ENCODE measurements at places on chromosomes 3 and 15. TPM values are rescaled to one million over a fixed set of nuclear protein-coding genes. Genes with fewer than 3 reads are reported as not detected.

The OXTR gene
- total RNA-seq: 0.78 TPM

The SYNPR gene
- total RNA-seq: not detected

The ZPLD1 gene
- not detected for total RNA-seq

DNA sequence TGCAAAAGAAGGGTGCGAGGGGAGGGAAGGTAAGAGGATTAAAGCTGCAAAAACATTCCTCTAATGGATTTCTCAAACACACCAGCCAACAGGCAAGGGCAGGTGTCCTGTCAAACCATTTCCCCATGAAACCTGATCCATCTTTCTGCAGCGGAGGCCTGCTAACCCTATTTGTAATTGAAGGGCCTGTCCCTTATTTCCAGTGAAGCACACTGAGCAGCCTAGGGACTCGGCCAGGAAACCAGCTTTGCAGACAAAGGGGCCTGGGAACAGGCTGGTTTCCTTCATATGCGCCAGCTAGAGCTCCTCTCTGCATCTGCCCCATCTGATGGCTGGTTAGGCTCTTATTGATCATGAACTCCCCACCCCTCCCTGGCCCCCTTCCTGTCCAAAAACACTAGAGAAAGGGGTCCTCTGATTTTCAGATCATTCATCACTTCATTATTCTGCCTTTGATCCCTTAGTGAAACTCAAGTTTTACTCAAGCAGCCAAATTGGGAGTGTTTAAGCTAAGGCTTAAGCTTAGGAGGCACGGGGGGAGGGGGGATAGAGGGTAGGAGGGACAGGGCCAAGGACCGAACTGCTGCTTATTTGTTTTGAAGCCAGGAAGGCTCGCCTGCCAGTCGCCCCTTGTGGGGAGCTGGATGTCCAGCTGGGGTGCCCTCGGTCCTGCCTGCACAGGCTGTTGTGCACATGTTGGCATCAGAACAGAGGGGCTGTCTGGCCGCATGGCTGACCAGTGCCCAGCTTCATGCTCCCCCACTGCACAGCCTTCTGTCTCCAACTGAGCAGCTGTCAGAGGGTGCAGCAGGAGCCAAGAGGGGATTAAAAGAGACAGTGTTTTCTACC lies 53.1 kb downstream of the BOC start:
- no peak overlapping the region for H3K27ac ChIP-seq
- H3K4me3 ChIP-seq: no peak overlapping the region
- no peaks in the 10 kb centered on the region for H3K36me3 ChIP-seq
- H3K27me3 ChIP-seq: peaks cover 11% of the 10 kb centered on the region

DNA sequence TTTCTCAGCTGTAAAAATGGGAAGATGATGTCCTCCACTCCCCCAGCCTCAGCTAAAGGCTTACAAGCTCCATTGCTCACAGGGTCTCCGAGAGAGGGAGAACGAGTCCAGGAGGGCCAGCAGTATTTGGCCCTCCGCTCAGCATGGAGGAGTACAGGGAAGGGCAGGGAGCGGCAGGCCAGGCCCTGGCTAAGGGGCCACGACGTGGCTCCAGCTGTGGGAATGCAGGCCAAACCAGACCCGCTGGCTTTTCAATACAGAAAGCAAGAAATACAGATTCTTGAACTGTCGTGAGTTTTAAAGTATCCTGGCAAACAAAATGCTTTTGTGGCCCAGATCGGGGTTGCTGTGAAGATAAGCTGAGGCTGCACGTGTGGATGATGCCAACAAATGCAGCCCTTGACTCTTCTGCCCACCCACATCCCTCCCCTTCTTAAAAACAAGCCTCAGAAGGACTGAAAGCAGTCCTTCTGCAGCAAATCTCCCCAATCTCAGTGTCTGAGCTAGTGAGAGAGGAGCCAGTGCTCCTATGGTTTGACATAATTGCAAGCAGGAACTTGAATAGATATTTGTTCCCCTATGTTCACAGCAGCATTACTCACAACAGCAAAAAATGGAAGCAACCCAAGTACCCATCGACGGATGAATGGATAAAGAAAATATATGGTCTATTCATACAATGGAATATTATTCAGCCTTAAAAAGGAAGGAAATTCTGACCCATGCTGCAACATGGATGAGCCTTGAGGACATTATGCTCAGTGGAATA lies 18.5 kb upstream of the FBLN2 start:
- DNase-seq: no peak
- H3K27ac ChIP-seq: no peak overlapping the region
- H3K4me3 ChIP-seq: no peak overlapping the region
- H3K27me3 ChIP-seq: peaks cover 4% of the 10 kb centered on the region

DNA sequence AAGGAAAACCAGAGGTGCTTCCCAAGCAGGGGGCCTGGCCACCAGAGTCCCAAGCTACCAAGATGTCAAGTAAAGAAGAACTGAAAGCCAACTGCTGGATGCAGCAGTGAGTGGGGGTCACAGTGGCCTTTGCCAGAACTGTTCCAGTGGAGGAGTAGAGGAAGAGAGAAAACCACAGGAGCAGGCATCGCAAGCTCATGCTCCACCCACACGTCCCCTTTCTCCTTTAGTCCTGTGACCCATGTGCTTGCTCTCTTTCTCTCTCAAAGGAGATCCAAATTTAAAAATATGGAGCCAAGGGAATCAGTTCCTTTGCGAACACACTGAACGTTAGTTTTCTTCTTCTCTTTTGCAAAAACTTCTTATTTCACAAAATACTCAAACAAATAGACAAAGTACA lies 12.4 kb upstream of the ABHD2 start:
- DNase-seq: no peak
- H3K27ac ChIP-seq: peak overlapping the region; percentile 25
- no peaks in the 10 kb centered on the region for H3K36me3 ChIP-seq

DNA sequence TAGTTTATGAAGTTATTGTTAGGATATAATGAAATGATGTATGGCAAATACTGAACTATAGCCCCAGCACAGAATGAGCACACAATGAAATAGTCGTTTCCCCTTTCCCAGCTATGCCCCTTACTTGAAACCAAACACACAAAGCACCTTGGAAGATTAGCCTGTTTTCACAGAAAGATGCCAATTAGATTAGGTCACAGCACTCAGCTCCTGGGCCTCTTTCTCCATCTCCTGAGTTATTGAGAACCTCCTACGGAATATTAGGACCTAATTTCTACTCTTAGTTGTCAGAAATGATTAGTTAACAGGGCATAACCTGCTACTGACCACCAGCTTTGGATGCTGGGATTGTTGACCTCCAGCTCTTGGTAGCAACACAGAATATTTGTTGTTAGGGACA lies 269.4 kb upstream of the ROPN1 start:
- DNase-seq: no peak
- peaks cover 1% of the 10 kb centered on the region for H3K27me3 ChIP-seq
- no peaks in the 10 kb centered on the region for H3K4me1 ChIP-seq

GRCh38 chr3:66492672-66493071 lies 8.2 kb downstream of the LRIG1 start:
- no peak for DNase-seq
- H3K36me3 ChIP-seq: peaks cover 18% of the 10 kb centered on the region
- no peaks in the 10 kb centered on the region for H3K27me3 ChIP-seq
- peak overlapping the region; percentile 8 for H3K4me3 ChIP-seq

DNA sequence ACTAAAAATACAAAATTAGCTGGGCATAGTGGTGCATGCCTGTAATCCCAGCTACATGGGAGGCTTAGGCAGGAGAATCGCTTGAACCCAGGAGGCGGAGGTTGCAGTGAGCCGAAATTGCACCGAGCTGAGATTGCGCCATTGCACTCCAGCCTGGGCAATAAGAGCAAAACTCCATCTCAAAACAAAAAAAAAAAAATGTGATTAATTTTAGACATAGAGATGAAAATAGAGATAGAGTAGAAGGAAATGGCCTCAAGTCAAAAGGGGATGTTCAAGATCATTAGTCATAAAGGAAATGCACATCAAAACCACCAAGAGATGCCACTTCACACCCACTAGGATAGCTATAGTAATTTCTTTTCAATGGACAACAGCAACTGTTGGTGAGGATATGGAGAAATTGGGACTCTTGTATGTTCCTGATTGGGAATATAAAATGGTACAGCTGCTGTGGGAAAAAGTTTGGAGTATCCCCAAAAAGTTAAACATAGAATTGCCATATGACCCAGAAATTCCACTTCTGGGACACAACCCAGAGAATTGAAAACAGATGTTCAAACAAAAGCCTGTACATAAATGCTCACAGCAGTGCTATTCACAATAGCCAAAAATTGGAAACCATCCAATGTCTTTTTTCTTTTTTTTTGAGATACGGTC lies 55.4 kb downstream of the ABHD2 start:
- no peak for DNase-seq
- H3K4me1 ChIP-seq: peaks cover 28% of the 10 kb centered on the region
- H3K27ac ChIP-seq: peak overlapping the region; percentile 58
- H3K4me3 ChIP-seq: no peak overlapping the region

- DNase-seq: no peak
- H3K4me3 ChIP-seq: no peak overlapping the region
- H3K4me1 ChIP-seq: peaks cover 5% of the 10 kb centered on the region
- H3K36me3 ChIP-seq: no peaks in the 10 kb centered on the region
Observed at GRCh38 chr15:67005294-67005996, 60.0 kb upstream of the SMAD3 start.

GRCh38 chr15:31383139-31383538 lies 56.5 kb downstream of the KLF13 start:
- H3K36me3 ChIP-seq: peaks cover 40% of the 10 kb centered on the region
- no peaks in the 10 kb centered on the region for H3K27me3 ChIP-seq
- peaks cover 40% of the 10 kb centered on the region for H3K4me1 ChIP-seq
- no peak overlapping the region for H3K27ac ChIP-seq
- H3K4me3 ChIP-seq: no peak overlapping the region

DNA sequence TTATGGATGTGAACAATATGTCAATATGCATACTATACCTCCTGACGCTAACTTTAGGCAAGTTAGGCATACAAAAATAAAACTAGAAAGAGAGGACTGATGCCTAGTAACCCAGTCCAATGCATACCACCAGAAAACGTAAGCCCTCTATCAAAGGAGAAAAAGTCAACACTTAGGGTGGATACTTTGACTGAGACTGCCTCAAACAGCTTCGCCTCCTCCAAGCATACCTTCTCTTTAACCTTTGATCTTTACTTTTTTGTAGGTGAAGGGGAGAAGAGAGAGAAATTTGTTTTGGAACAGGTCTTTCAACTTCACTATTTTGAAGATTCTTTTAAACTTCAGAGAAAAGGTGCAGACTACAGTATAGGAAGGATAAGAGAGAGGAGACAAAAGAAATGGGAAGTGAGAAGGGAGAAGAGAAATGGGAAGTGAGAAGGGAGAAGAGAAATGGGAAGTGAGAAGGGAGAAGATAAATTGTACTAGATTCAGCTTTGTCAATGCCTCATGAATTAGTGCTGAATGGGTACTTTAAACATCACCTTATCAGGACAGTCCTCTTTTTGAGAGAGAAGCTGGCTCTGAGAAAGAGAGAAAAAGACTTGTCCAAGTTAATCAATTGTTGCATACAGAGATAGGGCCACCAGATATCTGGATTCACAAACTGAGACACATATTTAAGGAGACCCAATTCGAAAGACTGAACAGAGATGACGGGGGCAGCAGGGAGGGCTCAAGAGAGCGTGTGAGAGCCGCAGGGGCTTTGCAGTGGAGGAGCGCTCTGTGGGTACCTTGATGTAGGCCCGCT lies 1.0 kb downstream of the P3H2 start:
- H3K27ac ChIP-seq: no peak overlapping the region
- H3K4me3 ChIP-seq: peak overlapping the region; percentile 46
- DNase-seq: no peak
- H3K36me3 ChIP-seq: no peaks in the 10 kb centered on the region
- peaks cover 3% of the 10 kb centered on the region for H3K4me1 ChIP-seq

DNA sequence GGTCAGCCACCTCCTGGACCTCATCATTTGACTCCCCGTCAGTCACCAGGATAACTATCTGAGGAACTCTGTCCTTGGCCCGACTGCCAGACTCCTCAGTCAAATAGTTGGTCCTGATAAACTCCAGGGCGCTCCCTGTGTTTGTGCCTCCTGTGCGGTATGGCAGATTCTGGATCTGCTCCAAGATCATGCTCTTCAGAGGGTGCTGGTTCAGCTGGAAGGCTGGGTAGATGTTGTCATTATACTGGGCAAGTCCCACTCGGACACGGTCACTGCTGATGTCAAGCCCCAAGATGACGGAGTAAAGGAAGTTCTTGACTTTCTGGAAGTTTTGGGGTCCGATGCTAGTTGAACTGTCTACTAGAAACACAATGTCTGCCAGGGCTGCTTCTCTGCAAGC lies 31.1 kb upstream of the CAPN7 start:
- H3K4me1 ChIP-seq: peaks cover 5% of the 10 kb centered on the region
- H3K27ac ChIP-seq: no peak overlapping the region
- no peaks in the 10 kb centered on the region for H3K36me3 ChIP-seq
- no peak for DNase-seq
- no peak overlapping the region for H3K4me3 ChIP-seq

DNA sequence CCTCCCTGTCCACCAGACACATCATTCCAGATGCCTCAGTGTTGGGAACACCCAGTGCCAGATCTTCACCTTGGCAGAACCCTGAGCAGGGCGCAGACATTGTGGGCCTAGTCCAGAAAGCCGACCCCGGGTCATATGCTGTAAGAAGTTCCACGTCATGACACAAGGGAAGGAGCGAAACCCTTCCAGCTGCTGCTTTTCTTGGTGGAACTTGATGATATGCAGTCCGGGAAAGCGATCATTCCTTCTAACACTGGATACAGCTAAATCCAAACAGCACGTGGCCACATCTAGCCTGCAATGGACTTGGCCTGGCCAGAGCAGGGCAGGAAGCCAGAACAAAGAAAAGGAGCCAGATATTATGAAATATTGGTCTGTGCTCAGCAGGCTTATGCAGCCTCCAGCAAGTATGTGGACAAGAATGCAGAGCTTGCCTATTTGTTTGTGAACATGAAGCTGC lies 22.0 kb downstream of the GASK1A start:
- peaks cover 3% of the 10 kb centered on the region for H3K27me3 ChIP-seq
- DNase-seq: no peak
- H3K4me3 ChIP-seq: no peak overlapping the region
- no peak overlapping the region for H3K27ac ChIP-seq
- H3K4me1 ChIP-seq: no peaks in the 10 kb centered on the region

DNA sequence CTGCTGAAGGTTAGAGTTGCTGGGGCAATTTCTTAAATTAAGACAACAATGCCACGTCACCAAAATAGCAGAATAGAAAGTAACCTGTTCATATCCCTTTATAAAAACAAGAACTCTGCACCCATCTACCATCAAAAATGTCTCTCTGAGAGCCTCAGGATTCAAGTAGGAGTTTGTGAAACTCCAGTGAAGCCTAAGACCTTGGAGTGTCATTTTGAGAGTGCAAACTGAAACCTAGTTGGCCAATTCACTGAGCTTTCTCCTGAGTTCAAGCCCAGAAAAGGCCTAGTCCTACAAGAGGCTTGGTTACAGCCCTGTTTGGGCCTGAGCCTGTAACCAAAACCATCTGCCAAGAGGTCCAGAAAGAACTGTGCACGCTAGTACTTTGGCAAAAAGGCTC lies 335.1 kb downstream of the EFHB start:
- DNase-seq: no peak
- no peak overlapping the region for H3K27ac ChIP-seq
- H3K4me3 ChIP-seq: no peak overlapping the region
- no peaks in the 10 kb centered on the region for H3K36me3 ChIP-seq
- H3K27me3 ChIP-seq: no peaks in the 10 kb centered on the region

DNA sequence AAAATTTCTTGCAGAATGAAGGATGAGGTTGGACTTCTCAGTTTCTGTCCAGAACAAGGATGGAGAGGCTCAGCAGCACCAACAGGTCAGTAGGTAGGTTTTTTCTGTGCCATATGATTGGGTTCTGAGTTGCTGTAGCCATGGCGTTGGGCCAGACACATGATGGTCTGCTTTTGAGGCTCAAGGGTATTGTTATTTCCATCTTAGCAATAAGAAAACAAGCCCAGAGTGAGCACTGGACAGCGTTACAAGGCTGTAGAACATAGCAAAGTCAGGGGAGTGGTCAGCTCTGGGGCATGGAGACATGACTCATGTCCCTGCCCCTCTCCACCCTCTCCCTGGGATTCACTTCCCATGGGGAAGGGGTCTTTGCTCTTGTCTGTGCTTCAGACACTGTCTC lies 137.6 kb upstream of the TOPAZ1 start:
- DNase-seq: no peak
- H3K27me3 ChIP-seq: peaks cover 32% of the 10 kb centered on the region
- H3K36me3 ChIP-seq: no peaks in the 10 kb centered on the region
- H3K27ac ChIP-seq: no peak overlapping the region
